ENCODE measurements at places on chromosomes 11 and 22.

DNA sequence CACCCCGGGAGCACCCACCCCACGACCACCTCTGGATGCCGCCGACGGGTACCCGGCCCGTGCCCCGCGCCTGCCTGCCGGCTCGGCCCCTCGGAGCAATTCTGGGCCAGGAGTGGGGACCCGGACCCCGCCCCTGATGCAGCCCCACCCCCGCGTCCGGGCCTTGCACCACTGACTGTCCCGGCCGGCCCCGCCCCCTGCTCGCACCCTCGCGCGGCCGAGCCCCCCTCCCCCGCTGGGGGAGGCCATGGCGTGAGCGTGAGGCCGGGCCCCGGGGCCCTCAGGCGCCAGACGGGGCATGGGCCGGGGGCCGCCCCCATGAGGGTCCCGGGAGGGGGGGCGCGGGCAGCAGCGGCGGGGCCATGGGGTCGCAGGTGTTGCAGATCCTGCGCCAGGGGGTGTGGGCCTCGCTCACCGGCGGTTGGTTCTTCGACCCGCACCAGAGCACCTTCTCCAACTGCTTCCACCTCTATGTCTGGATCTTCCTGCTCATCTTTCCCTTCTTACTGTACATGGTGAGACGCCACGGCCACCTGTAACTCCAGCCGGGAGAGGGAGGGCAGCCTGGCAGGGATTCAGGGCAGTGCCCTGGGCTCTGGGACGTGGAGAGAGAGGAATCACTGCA lies 486 bp downstream of the PCNX3 start:
- peak overlapping the region; percentile 88 for H3K27ac ChIP-seq
- H3K4me1 ChIP-seq, result peaks cover 25% of the 10 kb centered on the region
- H3K4me3 ChIP-seq, result peak overlapping the region; percentile 96
- peaks cover 6% of the 10 kb centered on the region for H3K36me3 ChIP-seq
- H3K27me3 ChIP-seq, result no peaks in the 10 kb centered on the region

- no peaks in the 10 kb centered on the region for H3K4me1 ChIP-seq
- H3K4me3 ChIP-seq, result no peak overlapping the region
- H3K27me3 ChIP-seq, result no peaks in the 10 kb centered on the region
- no peak for DNase-seq
Observed at GRCh38 chr22:31020334-31020733, 51.3 kb downstream of the TUG1 start.

GRCh38 chr11:64916040-64916774 lies 802 bp downstream of the ATG2A start:
- H3K27me3 ChIP-seq, result no peaks in the 10 kb centered on the region
- peak overlapping the region; percentile 32 for H3K27ac ChIP-seq
- H3K4me3 ChIP-seq, result peak overlapping the region; percentile 71
- H3K36me3 ChIP-seq, result peaks cover 19% of the 10 kb centered on the region
- peak; percentile 65 for DNase-seq

DNA sequence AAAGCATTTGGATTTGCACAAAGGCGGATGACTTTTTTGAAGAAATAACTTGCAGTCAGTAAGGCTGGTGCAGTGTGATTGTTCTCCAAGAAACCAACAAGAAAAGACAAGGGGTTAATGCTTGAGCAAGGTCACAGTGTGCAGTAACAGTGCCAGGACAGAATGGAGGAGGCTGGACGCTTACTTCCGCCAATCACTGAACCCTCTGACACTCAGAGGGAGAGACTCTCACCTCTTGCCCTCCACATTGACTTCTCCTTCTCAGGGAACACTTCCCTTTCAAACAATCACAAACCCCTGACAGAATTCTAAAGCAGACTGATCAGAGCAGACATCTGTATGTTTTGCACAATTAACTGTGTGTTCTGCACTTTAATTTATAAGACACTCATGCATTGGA lies 228.4 kb downstream of the BLID start:
- H3K4me3 ChIP-seq, result no peak overlapping the region
- H3K36me3 ChIP-seq, result no peaks in the 10 kb centered on the region
- DNase-seq, result no peak
- H3K27me3 ChIP-seq, result no peaks in the 10 kb centered on the region
- peaks cover 4% of the 10 kb centered on the region for H3K4me1 ChIP-seq
- no peak overlapping the region for H3K27ac ChIP-seq

- H3K27me3 ChIP-seq, result no peaks in the 10 kb centered on the region
- H3K36me3 ChIP-seq, result no peaks in the 10 kb centered on the region
- peak overlapping the region; percentile 52 for H3K27ac ChIP-seq
- no peak overlapping the region for H3K4me3 ChIP-seq
- peaks cover 32% of the 10 kb centered on the region for H3K4me1 ChIP-seq
- DNase-seq, result no peak
Observed at GRCh38 chr11:68149417-68149816, 28.2 kb upstream of the CHKA start.

GRCh38 chr11:46429717-46430116 lies 38.1 kb upstream of the CHRM4 start:
- H3K36me3 ChIP-seq, result no peaks in the 10 kb centered on the region
- no peaks in the 10 kb centered on the region for H3K4me1 ChIP-seq
- no peaks in the 10 kb centered on the region for H3K27me3 ChIP-seq
- H3K27ac ChIP-seq, result no peak overlapping the region
- no peak for DNase-seq

- no peaks in the 10 kb centered on the region for H3K36me3 ChIP-seq
- H3K27me3 ChIP-seq, result no peaks in the 10 kb centered on the region
- H3K4me3 ChIP-seq, result no peak overlapping the region
- no peak for DNase-seq
- no peak overlapping the region for H3K27ac ChIP-seq
- H3K4me1 ChIP-seq, result no peaks in the 10 kb centered on the region
Observed at GRCh38 chr11:69249311-69250185, 44.4 kb upstream of the MYEOV start.

- no peaks in the 10 kb centered on the region for H3K27me3 ChIP-seq
- peak overlapping the region; percentile 63 for H3K27ac ChIP-seq
- DNase-seq, result no peak
- H3K4me1 ChIP-seq, result peaks cover 68% of the 10 kb centered on the region
- no peak overlapping the region for H3K4me3 ChIP-seq
- no peaks in the 10 kb centered on the region for H3K36me3 ChIP-seq
Observed at GRCh38 chr11:34633990-34634693, 13.2 kb downstream of the EHF start.

- H3K27me3 ChIP-seq, result no peaks in the 10 kb centered on the region
- H3K4me1 ChIP-seq, result no peaks in the 10 kb centered on the region
- no peak for DNase-seq
- no peaks in the 10 kb centered on the region for H3K36me3 ChIP-seq
Observed at GRCh38 chr11:102485095-102485722, 32.6 kb upstream of the TMEM123 start.

- H3K27ac ChIP-seq, result peak overlapping the region; percentile 28
- peak overlapping the region; percentile 89 for H3K4me3 ChIP-seq
- peaks cover 31% of the 10 kb centered on the region for H3K4me1 ChIP-seq
- no peak for DNase-seq
Observed at GRCh38 chr22:30325724-30326254, 952 bp downstream of the TBC1D10A start.

- H3K27me3 ChIP-seq, result no peaks in the 10 kb centered on the region
- H3K4me3 ChIP-seq, result peak overlapping the region; percentile 57
- peak; percentile 65 for DNase-seq
- peak overlapping the region; percentile 44 for H3K27ac ChIP-seq
- no peaks in the 10 kb centered on the region for H3K36me3 ChIP-seq
Observed at GRCh38 chr22:28883917-28884746, 760 bp downstream of the ZNRF3 start.

- no peak for DNase-seq
- H3K27me3 ChIP-seq, result no peaks in the 10 kb centered on the region
- peaks cover 25% of the 10 kb centered on the region for H3K4me1 ChIP-seq
- no peak overlapping the region for H3K4me3 ChIP-seq
- H3K36me3 ChIP-seq, result no peaks in the 10 kb centered on the region
- H3K27ac ChIP-seq, result no peak overlapping the region
Observed at GRCh38 chr11:119338965-119339588, 1.6 kb downstream of the C1QTNF5 start.

- no peak for DNase-seq
- no peak overlapping the region for H3K4me3 ChIP-seq
- no peaks in the 10 kb centered on the region for H3K36me3 ChIP-seq
Observed at GRCh38 chr11:70551351-70552166, 153.2 kb downstream of the CTTN start.

DNA sequence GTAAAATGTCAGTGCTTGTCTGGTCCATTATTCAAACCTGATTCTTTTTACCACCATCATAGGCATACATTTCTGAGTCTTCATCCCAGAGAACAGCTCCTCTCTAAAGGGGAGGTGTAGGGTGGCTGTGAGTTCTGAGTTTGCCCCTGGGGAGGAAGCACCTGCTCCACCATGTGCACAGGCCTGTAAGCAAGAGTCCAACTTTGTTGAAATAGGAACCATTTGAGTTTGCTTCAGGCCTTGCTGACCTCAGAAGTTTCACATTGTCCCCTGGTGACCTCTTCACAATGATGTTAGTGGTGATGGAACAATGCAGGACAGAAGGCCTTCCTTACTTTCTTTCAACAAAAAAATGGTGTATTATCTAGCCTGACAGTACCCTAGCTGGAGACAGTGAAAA lies 54.6 kb upstream of the TOP3B start:
- no peaks in the 10 kb centered on the region for H3K36me3 ChIP-seq
- DNase-seq, result no peak
- H3K27me3 ChIP-seq, result no peaks in the 10 kb centered on the region
- H3K4me1 ChIP-seq, result no peaks in the 10 kb centered on the region

DNA sequence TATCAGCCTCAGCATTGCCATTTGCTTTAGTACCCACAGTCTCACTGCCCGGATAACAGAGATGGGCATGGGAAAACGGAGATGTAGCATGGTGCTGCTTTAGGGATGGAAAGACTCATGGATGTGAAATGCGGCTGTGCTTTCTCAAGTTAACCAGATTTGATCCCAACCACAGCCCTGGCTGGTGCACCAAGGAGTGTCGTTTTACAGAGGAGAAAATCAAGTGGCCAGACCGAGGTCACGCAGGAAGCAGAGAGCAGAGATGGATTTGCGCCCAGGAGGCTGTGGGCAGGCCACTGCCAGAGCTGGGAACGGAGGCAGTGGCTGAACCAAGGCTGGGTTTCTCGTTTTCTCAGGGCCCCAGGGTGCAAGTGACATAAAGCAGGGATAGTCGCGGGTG lies 9.0 kb downstream of the MB start:
- DNase-seq, result no peak
- no peaks in the 10 kb centered on the region for H3K4me1 ChIP-seq
- no peaks in the 10 kb centered on the region for H3K27me3 ChIP-seq
- no peak overlapping the region for H3K4me3 ChIP-seq
- no peaks in the 10 kb centered on the region for H3K36me3 ChIP-seq
- H3K27ac ChIP-seq, result no peak overlapping the region

DNA sequence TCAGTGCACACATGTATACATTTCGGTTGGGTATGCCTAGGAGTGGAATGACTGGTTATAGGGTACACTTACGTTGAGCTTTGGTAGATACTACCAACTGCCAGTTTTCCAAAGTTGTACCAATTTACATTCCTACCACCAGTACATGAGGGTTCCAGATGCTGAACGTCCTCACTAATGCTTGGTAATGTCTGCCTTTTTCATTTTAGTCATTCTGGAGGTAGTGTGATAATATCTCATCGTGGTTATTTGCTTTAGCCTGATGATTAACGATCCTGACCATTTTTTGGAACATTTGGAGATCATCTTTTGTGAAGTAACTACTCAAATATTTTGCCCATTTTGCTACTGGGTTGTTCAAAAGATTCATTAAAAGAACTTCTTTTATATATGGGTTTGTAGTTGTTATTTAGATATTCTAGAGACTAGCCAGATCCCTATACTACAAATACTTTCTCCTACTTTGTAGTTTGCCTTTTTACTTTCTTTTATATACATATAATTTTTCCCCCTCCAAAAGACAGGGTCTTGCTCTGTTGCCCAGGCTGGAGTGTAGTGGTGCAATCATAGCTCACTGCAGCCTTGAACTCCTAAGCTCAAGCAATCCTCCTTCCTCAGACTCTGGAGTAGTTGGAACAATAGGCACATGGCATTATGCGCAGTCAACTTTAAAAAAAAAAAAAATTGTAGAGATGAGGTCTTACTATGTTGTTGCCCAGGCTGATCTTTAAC lies 62.1 kb downstream of the RBFOX2 start:
- no peak overlapping the region for H3K4me3 ChIP-seq
- no peak overlapping the region for H3K27ac ChIP-seq
- no peaks in the 10 kb centered on the region for H3K27me3 ChIP-seq
- peaks cover 32% of the 10 kb centered on the region for H3K4me1 ChIP-seq

DNA sequence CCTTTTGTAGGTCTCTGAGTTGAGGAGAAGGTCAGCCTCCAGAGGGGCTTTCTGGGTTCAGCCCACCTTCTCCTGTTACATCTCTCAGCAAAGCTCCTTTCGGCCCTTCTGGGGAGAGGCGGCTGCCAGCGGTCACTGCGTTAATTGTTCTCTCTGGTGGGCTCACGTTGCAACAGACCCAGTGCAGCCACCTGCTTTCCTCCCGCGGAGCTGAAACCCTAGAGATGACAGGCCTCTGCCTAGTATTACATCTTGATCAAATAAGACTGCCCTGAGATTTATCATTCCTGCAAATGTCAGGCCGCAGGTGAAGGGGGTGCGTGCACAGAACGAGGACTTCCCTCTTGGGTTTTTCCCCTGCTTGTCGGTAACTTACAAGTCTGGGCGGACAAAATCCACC lies 43.2 kb upstream of the CREB3L1 start:
- no peak overlapping the region for H3K27ac ChIP-seq
- DNase-seq, result no peak
- no peak overlapping the region for H3K4me3 ChIP-seq
- no peaks in the 10 kb centered on the region for H3K36me3 ChIP-seq

- no peaks in the 10 kb centered on the region for H3K36me3 ChIP-seq
- no peaks in the 10 kb centered on the region for H3K27me3 ChIP-seq
- H3K4me3 ChIP-seq, result no peak overlapping the region
- no peaks in the 10 kb centered on the region for H3K4me1 ChIP-seq
- H3K27ac ChIP-seq, result no peak overlapping the region
Observed at GRCh38 chr11:95556342-95557163, 233.0 kb downstream of the FAM76B start.

DNA sequence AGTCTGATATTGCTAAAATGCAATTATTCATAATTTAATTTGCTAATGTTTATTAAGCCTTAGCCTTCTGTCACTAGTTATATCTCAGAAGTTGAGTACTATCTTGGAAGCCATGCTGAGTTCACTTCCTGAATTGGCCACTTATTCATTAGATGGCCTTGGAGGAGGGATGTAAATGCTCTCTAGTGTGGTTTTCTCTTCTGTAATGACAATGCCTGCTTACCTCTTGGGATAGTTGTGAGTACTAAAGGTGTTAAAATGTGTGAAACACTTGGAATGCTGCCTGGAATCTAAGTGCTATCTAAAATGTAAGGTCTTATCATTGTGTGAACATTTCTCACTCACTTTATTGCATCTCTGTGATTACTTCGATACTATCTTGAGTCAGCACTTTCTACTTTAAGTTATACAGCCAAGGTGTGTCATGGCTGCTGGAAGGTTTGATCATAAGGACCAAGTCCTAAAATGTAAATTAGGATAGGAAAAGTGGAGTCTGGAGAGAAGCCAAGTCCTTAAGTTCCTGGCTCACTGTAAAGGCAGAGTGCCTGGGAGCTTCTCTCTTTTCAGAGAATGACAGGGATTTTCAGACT lies 12.4 kb downstream of the GLYATL2 start:
- H3K4me3 ChIP-seq, result no peak overlapping the region
- no peaks in the 10 kb centered on the region for H3K36me3 ChIP-seq
- H3K4me1 ChIP-seq, result no peaks in the 10 kb centered on the region

Data from pancreas (tissue), 10 donors.